SK-N-MC (cell line): ENCODE measurements at places on chromosomes 4 and X.

GRCh38 chrX:105533951-105534350, 288.4 kb upstream of the NRK start:
- DNase-seq, result no peak

GRCh38 chrX:123739474-123739873, 6.6 kb upstream of the THOC2 start:
- DNase-seq, result no peak

- no peak for DNase-seq
Measured at GRCh38 chrX:57211906-57212305, 74.6 kb upstream of the FAAH2 start.

DNA sequence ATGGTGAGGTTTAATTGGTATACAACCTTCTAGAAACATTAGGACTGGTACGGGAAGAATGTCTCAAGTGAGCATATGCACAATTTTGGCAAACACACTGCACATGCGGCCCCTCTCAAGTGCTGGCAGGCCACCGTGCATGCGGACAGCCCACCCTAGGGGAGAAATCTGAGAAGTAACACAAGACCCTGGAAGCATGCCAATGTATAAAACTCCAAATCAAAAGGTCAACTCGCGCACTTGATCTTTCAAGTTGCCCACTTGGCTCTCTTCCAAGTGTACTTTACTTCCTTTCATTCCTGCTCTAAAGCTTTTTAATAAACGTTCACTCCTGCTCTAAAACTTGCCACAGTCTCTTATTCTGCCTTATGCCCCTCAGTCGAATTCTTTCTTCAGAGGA, 488.3 kb downstream of the CFAP47 start:
- DNase-seq, result no peak

DNA sequence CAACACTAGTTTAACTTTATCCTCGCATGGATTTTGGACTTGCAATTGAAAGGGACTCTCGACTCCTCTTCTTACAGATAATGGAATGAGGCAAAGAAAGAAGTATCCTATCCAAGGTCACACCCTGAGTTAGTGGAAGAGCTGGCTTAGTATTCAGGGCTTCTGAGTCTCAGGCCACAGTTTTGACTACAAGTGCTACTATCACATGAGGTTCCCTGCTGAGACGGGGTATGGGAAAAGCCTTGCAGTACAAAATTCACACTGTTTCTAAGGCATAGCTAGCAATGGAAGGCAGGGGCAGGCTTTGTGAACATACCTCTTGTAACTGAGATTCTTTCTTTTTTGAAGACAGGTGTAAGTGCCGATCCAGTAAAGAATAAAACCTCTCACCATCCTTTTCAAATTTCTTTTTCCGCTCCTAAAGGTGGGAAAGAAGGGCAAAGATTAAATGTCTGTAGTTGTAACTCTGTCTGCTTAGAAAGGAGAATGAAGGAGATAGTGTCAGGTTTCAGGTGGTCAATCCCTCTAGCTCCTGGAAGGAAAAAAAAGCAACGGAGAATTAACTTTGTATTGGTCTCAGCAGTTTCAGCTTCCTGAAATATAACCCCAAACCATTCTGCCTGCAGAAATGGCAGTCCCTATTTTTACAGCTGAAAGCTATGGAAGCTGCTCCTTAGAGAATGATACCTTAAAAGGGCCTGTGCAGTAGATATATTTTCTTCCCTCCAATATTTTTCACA, 199.0 kb downstream of the OPHN1 start:
- no peak for DNase-seq

DNA sequence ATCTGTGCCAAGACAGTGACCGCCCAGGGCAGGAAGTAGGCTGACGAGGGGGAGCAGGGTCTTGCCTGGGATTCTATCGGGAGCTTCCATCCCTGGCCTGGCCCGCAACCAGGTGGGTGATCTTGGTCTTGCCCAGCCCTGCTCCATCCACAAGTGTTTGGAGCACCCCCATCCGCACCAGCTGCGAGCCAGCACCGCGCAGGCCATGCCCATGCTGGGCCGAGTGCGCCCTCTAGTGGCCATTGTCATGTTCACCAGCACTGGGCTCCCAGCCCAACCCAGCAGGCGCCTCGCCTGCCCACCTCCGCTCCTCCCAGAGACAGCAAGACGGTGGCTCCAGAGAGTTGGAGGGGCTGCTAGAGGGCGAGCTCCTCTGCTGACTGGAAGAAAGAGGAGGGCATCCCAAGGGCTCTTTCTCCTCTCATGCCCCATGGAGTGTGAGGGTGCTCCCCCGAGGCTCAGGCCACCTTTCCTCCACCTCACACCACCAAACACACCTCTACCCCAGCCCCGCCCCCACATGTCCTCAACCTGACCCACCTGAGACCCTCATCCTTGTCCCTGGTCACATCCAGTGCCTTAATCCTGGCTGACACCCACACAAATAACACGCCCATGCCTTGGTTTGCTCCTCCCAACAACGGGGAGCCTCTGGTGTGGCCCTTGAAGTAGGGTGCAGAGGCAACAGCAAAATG, 9.8 kb upstream of the ATP2B3 start:
- DNase-seq, result peak; percentile 5

DNA sequence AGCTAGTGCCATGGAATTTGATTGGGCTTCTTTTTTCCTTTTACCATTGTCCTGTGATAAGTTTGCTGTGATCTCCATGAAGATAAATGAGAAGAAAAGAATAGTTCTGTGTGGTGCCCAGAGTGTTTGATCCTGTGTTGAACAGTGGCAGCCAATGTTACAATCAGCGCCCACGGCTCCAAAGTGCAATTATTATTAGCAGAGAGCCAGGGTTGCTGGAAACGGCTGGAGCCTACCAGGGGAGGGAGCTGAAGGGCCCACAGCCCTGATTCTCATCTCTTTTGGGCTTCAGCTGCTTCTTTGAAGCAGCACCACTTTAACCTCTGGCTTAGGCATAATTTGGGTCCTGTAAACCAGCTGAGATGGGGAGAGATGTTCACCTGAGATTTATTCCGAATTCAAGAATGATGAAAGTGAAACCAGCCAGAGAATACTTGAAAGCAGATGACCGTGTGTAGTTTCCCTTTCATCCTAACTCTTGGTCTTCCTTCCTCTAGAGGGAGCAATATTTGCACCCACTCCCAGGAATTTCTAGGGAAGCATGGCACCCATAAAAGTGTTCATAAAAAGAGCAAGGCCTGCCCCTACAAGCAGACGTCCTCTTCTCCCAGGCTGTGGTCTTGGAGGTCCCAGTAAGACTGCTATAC, 298.3 kb downstream of the EVC2 start:
- DNase-seq, result no peak

- no peak for DNase-seq
Measured at GRCh38 chr4:110372485-110372884, 103.5 kb upstream of the ENPEP start.

GRCh38 chrX:137119049-137119448, 85.3 kb upstream of the GPR101 start:
- DNase-seq, result no peak

DNA sequence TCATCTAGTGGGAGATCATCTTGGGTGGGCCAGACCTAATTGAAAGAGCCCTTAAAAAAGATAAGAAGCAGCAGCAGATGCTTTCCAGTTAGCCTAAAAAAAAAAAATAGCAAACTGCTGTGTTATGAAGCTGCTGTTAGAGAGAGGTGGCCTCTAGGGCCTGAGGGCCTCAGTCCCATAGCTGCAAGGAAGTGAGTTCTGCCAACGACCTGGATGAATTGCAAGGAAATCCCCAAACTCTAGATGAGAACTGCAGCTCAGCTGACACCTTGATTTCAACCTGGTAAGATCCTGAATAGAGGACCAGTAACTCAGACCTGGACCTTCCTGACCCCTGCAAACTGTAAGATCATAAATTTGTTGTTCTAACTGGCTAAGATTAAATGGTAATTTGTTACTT, 275.2 kb downstream of the TENM3 start:
- DNase-seq, result no peak

DNA sequence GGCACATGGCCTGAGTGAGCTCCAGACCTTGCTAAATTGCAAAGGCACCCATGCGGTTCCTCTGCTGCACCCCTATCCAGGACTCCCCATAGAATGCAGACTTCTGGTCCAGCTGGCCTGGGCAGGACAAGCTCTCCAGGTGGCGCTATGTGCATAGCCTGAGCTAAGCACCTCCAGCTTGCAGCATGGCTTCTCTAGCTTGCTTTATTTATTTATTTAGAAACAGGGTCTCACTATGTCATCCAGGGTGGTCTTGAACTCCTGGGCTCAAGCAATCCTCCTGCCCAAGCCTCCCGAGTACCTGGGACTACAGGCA, 5.5 kb upstream of the WFS1 start:
- DNase-seq, result no peak

DNA sequence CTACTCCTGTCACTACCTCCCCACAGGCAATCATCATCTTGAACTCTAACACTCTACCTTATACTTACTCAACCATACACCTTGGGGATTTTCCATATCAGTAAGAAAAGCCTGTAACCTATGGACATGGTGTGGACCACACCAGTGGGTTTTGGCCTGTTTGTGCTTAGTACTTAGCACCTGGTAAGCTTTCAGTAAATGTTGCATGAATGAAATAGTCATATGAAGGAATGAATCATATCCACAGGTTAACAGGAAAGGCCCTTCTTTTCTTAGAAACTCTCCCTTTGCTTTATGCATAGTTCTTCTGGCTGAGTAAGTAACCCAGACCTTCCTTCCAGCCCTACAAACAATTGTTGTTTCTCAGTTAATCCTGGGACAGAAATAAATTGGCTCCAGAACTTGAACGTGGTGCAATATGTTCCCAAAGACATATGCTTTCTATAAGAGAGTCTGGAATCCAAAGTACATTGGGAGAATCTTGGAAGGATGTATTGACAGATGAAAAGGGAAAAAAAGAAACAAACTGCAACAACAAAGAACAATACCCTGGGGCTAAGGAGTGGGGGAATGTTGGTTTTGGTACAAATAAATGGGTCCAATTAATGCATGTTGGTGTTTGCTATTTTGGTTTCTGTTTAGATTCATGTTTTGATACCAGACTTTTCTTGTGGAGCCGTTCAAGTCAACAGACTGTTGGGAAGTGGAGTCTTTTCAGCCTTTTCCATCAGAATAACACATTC, 27.8 kb downstream of the RASL11B start:
- DNase-seq, result no peak

GRCh38 chrX:76155786-76156185, 17.1 kb upstream of the PBDC1 start:
- DNase-seq, result no peak

- DNase-seq, result no peak
Measured at GRCh38 chrX:84865113-84865512, 138.6 kb upstream of the APOOL start.

GRCh38 chr4:169682372-169683047, 62.1 kb downstream of the CLCN3 start:
- DNase-seq, result no peak

- no peak for DNase-seq
Measured at GRCh38 chr4:768995-769394, 56.9 kb downstream of the CPLX1 start.

- no peak for DNase-seq
Measured at GRCh38 chr4:94540476-94540875, 88.7 kb downstream of the PDLIM5 start.

GRCh38 chr4:18405054-18405453, 383.5 kb upstream of the LCORL start:
- DNase-seq, result no peak

DNA sequence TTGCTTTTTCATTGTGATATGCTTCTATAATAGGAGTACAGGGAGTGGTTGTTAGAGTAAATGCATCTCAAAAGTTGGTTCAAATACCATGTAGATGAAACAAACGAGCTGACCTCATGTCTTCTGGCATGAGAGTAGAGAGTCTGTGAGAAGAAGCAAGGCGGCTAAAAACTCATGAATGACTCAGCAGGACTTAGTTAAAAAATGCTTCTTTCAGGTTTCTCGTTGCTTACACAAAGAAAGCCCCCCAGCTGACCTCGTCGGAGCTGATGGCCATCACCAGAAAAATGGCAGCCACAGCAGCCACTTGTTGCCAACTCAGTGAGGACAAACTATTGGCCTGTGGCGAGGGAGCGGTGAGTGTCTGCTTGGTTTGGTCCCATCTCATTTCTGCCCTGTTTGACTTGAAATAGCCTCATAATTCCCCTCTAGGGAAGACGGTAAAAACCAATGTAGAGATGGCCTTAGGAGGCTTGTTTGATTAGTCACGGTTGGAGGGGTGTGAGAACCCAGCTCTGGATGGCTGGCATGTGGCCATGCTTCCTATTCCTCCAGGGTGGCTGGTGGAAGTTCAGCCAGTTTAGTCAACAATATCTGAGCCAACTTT, 14.5 kb downstream of the AFP start:
- DNase-seq, result no peak

GRCh38 chrX:12949927-12950656, 24.8 kb upstream of the TMSB4X start:
- peak; percentile 39 for DNase-seq
